ENCODE measurements at places on chromosomes 7 and 10. TPM values are rescaled to one million over a fixed set of nuclear protein-coding genes. Genes with fewer than 3 reads are reported as not detected.

- no peak for DNase-seq
- H3K4me1 ChIP-seq: peaks cover 12% of the 10 kb centered on the region
- no peaks in the 10 kb centered on the region for H3K36me3 ChIP-seq
- H3K4me3 ChIP-seq: no peak overlapping the region
- no peak overlapping the region for H3K27ac ChIP-seq
These were observed 26.5 kb upstream of the GPR141 start for GRCh38 chr7:37656913-37657530.

DNA sequence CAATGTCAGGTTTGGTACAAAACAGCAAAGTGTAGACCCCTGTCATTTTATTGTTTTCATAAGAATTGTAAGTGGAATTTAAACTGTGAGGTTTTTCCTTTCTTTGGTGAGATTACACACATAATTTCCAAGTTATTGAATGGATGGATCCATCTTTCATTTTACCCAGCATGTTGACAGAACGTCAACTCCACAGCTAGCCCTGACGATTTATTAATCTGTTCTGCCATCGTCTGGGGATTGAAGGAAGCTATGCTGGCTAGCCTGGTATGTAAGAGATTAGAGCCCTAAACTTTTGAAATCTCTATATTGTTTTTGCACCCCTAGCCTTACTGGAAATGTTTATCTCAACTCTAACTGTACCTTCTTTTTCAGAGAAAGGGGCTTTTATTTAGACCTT lies 8.6 kb downstream of the WNT16 start:
- DNase-seq: no peak
- no peak overlapping the region for H3K27ac ChIP-seq
- no peaks in the 10 kb centered on the region for H3K36me3 ChIP-seq
- H3K4me3 ChIP-seq: no peak overlapping the region

GRCh38 chr10:79249186-79250121 lies 97.8 kb upstream of the PPIF start:
- H3K27ac ChIP-seq: no peak overlapping the region
- H3K27me3 ChIP-seq: peaks cover 14% of the 10 kb centered on the region
- DNase-seq: no peak
- H3K36me3 ChIP-seq: no peaks in the 10 kb centered on the region

GRCh38 chr7:130141161-130141883 lies 63.9 kb downstream of the TMEM209 start:
- DNase-seq: peak; percentile 97
- peak overlapping the region; percentile 68 for H3K4me3 ChIP-seq
- no peaks in the 10 kb centered on the region for H3K36me3 ChIP-seq
- H3K27me3 ChIP-seq: peaks cover 22% of the 10 kb centered on the region

- H3K4me1 ChIP-seq: no peaks in the 10 kb centered on the region
- DNase-seq: no peak
- H3K4me3 ChIP-seq: no peak overlapping the region
- H3K27me3 ChIP-seq: no peaks in the 10 kb centered on the region
These were observed 24.5 kb downstream of the TMEM209 start for GRCh38 chr7:130180571-130181262.

GRCh38 chr10:120990831-120991230 lies 139.7 kb downstream of the WDR11 start:
- no peaks in the 10 kb centered on the region for H3K27me3 ChIP-seq
- no peaks in the 10 kb centered on the region for H3K4me1 ChIP-seq
- no peaks in the 10 kb centered on the region for H3K36me3 ChIP-seq
- H3K27ac ChIP-seq: no peak overlapping the region

- H3K4me1 ChIP-seq: peaks cover 17% of the 10 kb centered on the region
- no peaks in the 10 kb centered on the region for H3K36me3 ChIP-seq
- DNase-seq: no peak
- H3K4me3 ChIP-seq: no peak overlapping the region
- H3K27me3 ChIP-seq: no peaks in the 10 kb centered on the region
- no peak overlapping the region for H3K27ac ChIP-seq
These were observed 68.1 kb downstream of the PRTFDC1 start for GRCh38 chr10:24884316-24884715.

GRCh38 chr7:152344253-152344652 lies 91.5 kb downstream of the KMT2C start:
- H3K4me3 ChIP-seq: no peak overlapping the region
- no peaks in the 10 kb centered on the region for H3K27me3 ChIP-seq
- H3K4me1 ChIP-seq: no peaks in the 10 kb centered on the region
- no peak for DNase-seq
- H3K36me3 ChIP-seq: no peaks in the 10 kb centered on the region

- DNase-seq: peak; percentile 24
- no peaks in the 10 kb centered on the region for H3K36me3 ChIP-seq
- no peak overlapping the region for H3K27ac ChIP-seq
- H3K4me1 ChIP-seq: peaks cover 14% of the 10 kb centered on the region
- H3K27me3 ChIP-seq: no peaks in the 10 kb centered on the region
- H3K4me3 ChIP-seq: no peak overlapping the region
These were observed 321.3 kb downstream of the CACNA2D1 start for GRCh38 chr7:82122275-82122674.

DNA sequence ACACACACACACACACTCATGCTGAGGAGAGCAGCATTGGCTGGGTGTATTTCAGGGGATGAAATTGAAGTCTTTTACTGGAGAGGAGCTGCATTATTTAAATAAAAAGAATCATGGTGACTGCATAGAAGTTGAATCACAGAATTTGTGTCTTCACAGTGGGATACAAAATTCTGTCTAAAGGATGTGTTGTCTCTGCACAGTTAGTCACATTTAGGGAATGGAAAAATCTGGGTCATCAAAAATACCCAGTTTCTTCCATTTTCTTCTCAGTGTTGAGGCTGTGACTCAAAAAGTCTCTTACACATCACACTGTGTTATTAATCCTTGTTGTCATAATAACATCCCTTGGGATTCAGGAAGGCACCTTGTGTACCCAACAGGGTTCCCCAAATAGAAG lies 10.9 kb downstream of the PAPSS2 start:
- no peaks in the 10 kb centered on the region for H3K27me3 ChIP-seq
- H3K4me1 ChIP-seq: peaks cover 11% of the 10 kb centered on the region
- 0 out of 2 replicates have a peak overlapping the region, but pooled peaks have one; percentile 21 for H3K27ac ChIP-seq
- H3K4me3 ChIP-seq: no peak overlapping the region
- no peak for DNase-seq

DNA sequence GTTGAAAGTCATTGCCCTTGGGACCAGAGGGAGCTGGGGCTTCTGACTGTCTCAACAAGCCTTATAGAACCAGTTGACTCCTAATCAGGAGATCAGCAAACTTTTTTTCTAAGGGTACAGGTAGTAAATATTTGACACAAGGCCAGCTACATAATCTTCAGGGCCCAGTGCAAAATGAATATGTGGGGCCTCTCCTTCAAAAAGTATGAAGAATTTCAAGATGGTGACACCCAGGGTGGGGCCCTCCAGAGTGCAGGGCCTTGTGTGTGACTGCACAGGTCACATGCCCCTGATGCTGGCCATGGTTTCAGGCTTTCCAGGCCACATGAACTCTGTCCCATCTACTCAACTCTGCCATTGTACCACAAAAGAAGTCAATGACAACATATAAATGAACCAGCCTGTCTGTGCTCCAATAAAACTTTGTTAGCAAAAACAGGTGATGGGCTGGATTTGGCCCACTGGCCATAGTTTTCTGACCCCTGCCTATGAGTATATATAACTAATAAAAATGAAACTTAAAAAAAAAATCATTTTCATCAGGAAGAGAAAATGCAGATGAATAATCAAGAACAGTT lies 6.1 kb downstream of the MMRN2 start:
- peaks cover 14% of the 10 kb centered on the region for H3K36me3 ChIP-seq
- peaks cover 36% of the 10 kb centered on the region for H3K4me1 ChIP-seq
- DNase-seq: no peak
- no peak overlapping the region for H3K4me3 ChIP-seq
- H3K27ac ChIP-seq: no peak overlapping the region

DNA sequence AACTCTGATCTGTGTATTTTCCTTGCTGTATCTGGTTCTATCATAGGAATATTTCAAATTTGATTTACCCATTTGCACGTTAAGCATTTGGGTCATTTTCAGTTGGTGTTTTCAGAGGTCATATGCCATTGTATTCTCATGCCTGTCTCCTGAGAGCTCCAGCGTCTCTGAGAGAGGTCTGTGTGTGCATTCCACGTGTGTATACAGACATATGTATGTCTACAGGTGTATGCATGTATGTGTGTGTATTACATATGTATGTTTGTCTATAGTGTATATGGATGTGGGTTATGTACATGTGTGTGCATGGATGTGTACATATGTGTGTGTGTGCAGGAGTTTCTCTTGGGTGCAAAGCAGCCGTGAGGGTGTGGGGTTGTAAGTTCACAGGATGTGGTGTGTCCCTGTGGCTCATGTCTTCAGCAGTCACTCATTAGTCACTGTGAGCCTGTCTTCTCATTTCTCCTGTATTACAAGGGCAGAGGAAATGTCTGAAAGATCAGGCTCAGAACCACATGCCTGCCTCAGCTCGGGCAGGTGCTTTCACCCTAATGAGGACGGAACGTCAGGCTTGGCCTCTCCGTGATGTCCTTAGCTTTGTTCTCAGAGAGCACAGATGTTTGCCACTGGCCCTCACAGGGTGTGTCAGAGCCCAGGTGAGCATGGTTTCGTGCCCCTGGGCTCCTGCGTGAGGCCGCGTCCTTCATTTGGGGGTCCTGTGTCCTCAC lies 101.6 kb downstream of the NKX6-2 start:
- H3K36me3 ChIP-seq: no peaks in the 10 kb centered on the region
- no peak overlapping the region for H3K4me3 ChIP-seq
- no peak overlapping the region for H3K27ac ChIP-seq
- no peaks in the 10 kb centered on the region for H3K27me3 ChIP-seq
- no peaks in the 10 kb centered on the region for H3K4me1 ChIP-seq
- no peak for DNase-seq

- no peak for DNase-seq
- H3K4me3 ChIP-seq: no peak overlapping the region
- no peak overlapping the region for H3K27ac ChIP-seq
- H3K4me1 ChIP-seq: peaks cover 12% of the 10 kb centered on the region
- peaks cover 3% of the 10 kb centered on the region for H3K27me3 ChIP-seq
These were observed 285.2 kb downstream of the CACNA2D1 start for GRCh38 chr7:82158327-82158726.

DNA sequence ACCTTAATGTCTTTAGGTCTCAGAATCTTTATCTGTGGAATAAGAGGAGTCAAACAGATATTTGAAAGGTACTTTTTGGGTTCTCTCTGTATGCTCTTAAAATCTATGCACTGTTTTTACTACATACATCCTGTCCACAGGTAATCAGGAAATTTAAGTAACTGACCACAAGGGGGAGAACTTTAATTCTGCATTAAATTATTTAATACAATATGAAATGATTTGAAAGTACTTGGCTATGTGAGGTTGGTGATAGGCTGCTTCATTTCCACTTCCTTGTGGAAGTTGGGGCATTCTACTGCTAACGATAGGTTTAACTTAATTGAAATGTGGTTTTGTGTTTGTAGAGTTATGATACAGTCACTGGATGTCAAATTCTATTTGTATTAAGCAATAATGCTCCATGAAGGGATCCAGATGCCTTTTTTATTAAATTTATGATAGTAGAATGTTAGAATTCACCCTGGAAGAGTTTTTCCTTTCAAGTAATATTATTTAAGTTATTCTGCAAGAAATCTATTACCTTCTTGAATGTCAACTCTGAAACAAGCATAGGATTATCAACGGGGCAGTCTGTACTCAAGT lies 6.0 kb downstream of the TEX47 start:
- H3K27ac ChIP-seq: no peak overlapping the region
- DNase-seq: peak; percentile 61
- no peaks in the 10 kb centered on the region for H3K36me3 ChIP-seq
- no peak overlapping the region for H3K4me3 ChIP-seq
- H3K4me1 ChIP-seq: no peaks in the 10 kb centered on the region

DNA sequence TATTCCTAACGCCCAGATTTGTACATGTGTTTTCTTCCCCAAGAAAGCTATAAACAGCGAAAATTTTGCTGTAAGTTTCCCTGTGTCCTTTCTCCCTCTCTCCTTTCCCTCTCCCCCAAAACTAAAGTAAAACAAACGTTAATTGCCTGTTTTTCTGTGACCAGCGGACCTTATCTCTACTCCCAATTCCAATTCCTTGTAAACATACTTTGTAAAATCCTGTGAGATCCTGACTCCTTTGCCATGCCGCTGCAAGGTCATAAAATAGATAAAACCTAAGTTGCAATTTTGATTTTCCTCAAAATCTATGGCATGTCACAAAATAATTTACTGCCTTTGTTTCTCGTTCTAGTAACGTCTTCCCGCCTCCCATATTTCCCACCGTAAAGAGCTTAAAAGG lies 217.6 kb downstream of the USP6NL start:
- no peak overlapping the region for H3K27ac ChIP-seq
- no peak for DNase-seq
- no peaks in the 10 kb centered on the region for H3K27me3 ChIP-seq
- no peak overlapping the region for H3K4me3 ChIP-seq
- H3K4me1 ChIP-seq: no peaks in the 10 kb centered on the region

- no peak for DNase-seq
- no peak overlapping the region for H3K27ac ChIP-seq
- no peaks in the 10 kb centered on the region for H3K4me1 ChIP-seq
- H3K4me3 ChIP-seq: no peak overlapping the region
These were observed 570.2 kb downstream of the PTPRN2 start for GRCh38 chr7:158017111-158018097.

DNA sequence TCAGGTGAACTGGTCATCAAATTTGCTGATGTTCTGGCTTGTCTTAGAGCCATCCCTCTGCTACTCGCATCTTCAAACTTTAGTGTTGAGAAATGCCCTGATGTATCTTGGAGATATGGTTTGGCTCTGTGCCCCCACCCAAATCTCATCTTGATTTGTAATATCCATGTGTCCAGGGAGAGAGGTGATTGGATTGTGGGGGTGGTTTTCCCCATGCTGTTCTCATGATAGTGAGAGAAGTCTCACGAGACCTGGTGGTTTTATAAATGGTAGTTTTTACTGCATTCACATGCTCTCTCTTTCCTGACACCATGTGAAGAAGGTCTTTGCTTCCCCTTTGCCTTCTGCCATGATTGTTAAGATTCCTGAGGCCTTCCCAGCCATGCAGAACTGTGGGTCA lies 74.0 kb upstream of the AFAP1L2 start:
- H3K36me3 ChIP-seq: no peaks in the 10 kb centered on the region
- H3K4me1 ChIP-seq: peaks cover 10% of the 10 kb centered on the region
- H3K27me3 ChIP-seq: no peaks in the 10 kb centered on the region
- DNase-seq: no peak
- no peak overlapping the region for H3K4me3 ChIP-seq

The FLNC gene
- total RNA-seq: 9.4 TPM

The BTBD16 gene
- not detected for total RNA-seq

The GSTO2 gene
- 30.7 TPM for total RNA-seq

The C10orf53 gene
- total RNA-seq: not detected

The PGAM2 gene
- total RNA-seq: 2.9 TPM

The ATE1 gene
- total RNA-seq: 24.5 TPM

The ZNF282 gene
- 34.3 TPM for total RNA-seq

Measured in GM23338 (cell line).